ENCODE measurements at places on chromosomes 2 and 18.
A peak's percentile ranks its signal among the peaks of the same experiment; 100 is the strongest.

- no peak for DNase-seq
Measured at GRCh38 chr2:25529034-25529433, 144.3 kb downstream of the DTNB start.

DNA sequence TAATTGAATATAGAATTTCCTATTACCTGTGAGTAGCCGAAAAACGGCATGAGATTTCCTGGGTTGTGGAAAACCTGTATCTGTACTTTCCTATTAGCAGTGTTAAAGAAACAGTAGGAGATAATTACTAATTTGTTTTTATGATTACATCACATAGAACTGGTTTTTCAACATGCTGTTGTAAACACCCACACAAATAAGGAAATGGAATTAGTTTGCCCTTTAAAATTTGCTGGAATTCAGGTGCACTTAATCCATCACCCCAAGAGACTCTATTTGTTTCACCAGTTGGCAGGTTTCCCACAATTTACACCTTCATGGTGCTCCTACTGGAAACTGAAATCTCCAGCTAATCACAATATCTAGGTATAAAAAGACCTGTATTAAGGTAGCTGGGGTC, 274.1 kb upstream of the SLC8A1 start:
- DNase-seq, result no peak

DNA sequence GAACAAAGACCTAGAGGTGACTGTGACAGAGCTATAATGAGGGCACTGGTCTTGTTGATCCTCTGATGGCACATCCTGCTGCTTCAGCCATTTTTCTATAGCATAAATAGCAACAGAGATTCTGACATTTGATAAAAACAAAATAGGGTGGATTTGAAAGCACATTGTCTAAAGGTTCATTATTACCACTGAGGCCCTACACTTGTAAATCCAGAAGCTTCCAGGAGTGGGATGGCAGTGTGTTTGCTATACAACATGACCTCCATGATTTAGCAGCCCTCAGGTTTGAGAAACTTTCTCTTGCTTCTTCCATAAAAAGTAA, 93.2 kb upstream of the CD302 start:
- no peak for DNase-seq

DNA sequence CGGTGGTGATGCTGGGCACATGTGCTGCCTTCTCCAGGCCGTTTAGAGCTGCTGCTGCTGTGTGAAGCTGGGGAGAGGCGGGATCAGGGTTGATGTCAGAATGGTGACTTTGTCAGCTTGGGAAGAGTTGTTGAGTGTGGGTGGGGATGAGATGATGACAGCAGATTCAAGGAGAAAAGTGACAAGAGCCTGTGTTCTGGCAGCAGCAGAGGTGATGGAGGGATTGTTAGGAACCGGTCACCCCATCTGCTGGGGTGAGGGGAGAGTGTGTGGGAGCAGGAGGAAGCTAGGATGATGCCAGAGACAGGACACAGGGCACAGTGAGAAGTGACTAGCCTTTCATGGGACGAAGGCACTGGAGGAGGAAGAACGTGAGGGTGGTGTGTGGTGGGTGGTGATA, 345.5 kb downstream of the RNF144A start:
- no peak for DNase-seq

- no peak for DNase-seq
Measured at GRCh38 chr2:239189711-239190131, 211.1 kb downstream of the HDAC4 start.

- DNase-seq, result no peak
Measured at GRCh38 chr2:76669966-76670465, 852.2 kb downstream of the LRRTM4 start.

DNA sequence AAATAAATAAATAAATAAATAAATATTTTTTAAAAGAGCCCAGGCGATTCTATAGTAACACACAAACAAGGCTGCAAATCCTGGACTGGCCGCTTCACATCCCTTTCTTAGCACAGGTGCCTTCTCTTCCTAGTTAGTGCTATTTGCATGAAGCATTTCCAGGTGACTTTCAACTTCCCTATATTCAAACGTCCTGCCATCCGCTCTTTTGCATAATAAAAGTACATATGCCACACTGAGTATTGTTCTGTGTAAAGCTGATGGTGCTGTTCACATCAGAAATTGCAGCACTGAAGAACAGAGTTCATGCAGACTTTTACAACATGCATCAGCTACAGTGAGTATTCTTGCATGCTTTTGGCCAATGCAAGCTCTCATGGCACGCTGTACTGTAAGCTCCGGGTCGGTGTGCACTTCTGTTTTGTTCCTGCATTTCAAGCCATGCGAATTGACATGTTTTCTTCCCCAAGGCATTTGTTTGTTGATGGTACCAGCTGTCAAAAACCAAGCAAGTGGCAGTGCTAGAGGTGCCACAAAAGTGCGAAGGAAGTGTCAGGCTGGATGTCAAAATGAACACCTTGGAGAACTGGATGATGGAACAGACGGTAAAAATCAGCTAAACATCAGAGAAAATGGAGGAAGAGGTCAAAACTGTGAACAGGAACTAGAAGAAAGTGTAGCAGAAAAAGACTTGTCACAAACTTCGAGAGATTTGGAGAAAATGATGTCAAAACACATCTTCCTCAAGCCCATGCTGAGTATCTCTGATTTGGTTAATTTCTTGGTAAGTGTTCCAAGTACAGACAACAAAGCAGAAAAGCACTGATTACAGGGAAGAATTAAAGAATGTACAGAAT, 25.5 kb upstream of the CEP68 start:
- DNase-seq, result no peak

GRCh38 chr2:185245216-185245615, 493.4 kb upstream of the FSIP2 start:
- no peak for DNase-seq

DNA sequence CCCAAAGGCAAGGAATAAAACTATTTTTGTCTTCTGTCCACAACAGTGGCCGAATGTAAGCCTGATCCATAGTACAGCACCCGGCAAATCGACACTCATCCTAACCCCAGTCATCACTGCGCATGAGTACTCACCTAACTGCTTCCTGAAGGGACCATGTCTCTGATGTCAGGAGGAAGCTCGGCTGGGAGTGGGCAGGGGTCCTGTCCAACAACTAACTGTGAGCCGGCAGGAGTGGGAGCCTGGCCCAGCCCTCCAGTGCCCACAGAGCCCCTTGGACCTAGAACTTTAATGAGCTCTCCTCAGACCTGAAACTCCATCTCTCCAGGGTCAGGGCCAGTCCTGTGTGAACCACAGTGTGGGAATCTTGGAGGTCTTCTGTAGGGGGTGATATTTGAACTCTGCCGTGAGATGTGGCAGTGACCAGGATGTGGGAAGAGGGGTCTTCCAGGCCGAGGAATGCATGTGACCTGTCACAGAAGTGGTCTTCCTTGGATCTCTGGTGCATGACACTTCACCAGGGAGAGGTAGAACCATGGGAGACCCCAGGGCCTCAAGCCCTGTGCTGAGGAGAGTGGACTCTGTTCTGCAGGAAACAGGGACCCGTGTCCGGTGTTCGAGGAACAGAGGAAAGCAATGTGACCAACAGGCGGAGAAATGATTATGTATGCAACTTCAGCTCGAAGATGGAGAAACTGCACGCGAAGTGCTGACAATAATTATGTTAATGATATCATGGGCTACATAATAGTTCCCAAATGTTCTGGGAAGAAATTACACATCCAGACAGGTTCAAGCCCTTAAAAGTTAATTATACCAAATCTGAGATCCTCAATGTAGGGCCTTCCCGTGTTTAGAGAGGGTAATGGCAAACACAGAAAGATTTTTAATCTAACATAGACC, 240.1 kb upstream of the HDAC4 start:
- DNase-seq, result no peak

DNA sequence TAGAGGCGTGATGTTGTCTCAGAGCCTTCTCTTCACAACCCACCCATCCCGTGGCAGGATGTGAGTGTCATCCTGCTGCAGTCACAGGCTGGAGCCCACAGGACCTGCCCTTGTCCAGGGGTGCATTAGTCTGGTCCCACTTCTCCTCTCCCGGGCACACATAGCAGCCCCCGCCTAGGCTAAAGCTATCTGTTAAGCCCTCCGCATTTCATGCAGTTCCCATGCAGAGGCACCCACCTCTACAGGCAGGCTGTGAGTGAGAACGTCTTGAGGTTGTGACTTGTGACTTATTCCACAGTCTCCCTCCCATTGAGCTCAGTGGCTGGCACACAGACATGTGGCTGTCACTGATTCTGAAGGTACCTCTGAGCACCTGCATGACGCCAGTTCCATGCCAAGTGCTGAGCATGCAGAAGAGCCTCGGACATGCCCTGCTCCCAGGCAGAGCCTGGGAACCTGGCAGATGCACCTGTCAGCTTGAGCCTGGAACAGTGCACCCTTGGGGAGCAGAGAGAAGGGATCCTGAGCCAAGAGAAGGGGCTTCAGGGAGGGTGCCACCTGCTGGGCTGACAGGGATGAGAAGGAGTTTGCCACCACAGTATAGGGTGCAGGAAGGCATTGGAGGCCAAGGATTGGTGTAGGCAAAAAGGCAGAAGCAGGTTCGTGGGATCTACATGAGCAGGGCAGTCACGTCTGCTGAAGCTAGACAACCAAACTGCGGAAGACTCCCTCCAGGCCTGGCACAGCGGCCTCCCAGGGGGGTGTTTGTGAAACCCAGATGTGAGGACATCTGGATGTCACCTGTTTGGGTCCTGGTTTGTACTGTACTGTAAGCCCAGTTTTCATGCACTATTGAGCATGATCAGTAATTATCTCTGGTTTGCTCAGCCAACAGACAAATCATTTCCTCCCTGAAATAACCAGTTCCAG, 213.6 kb downstream of the GLI2 start:
- DNase-seq, result no peak

- peak; percentile 93 for DNase-seq
Measured at GRCh38 chr2:100818606-100819369, 1.2 kb upstream of the NPAS2 start.

- no peak for DNase-seq
Measured at GRCh38 chr18:65606551-65607130, 144.2 kb upstream of the CDH7 start.

DNA sequence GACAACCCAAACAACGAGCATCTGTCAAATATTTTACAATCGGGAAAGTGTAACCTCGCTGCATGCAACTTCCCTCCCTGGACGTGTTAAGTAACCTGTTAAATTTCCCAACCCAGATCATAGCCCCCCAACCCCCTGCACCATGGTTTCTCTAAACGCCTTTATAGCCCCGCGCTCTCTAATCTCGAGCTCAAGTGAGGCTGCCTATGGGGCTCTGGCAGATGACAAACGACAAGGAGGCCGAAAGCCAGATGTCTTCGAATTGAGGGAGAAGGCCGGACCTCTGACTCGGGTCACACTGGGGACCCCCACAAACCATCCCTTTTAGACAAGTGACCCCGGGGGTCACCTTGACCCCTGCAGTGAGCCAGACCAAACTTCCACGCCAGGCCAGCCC, 526 bp downstream of the COX7A2L start:
- no peak for DNase-seq

DNA sequence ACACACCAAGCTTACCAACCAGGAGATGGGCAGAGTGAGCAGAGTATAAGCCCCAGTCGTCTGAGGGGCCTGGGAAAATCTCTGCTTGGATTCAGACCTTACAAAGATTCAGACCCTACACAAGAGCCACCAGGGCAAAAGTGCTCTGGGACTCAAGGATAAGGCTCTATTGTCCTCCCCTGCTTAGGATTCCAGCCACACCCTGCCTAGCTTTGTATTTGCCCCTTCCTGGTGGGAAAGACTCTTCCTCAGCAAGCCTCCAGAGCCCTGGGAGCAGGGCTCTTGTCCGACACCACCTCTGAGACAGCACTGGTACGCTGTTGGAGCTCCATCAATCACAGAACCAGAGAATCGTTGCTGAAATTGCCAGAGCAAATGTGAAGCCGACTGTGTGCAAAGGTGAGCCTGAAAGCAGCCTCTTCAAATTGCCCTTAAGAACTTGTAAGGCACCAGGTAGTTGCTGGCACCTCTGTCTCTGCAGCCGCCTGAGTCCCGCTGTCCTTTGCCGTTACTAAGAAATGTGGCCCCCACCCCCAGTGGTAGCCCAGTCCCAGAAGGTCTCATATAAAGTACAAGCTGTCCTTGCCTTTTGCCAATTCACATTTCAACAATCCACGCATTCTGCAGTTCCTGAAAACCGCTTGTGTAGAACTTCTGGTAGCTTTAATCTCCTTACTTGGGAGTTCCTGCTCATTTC, 148.7 kb downstream of the CTIF start:
- no peak for DNase-seq

DNA sequence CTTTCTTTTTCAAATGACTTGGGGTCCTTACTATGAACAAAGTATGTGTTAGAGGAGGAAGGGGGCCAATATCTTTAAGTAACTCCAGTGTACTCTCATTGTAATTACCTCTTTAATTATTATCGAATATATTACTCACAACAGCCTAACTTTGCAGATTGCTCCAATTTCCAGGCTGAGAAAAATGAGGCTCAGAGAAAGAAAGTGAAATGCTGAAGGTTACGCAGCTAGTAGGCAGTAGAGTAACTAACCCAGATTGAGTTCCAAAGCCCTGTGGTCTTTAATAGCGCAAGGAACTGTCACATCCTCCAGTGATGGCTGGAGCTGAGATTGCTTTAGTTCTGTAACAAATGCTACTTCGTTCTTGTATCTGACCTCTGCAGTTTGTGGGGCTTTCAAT, 2.2 kb upstream of the GYPC start:
- DNase-seq, result no peak

DNA sequence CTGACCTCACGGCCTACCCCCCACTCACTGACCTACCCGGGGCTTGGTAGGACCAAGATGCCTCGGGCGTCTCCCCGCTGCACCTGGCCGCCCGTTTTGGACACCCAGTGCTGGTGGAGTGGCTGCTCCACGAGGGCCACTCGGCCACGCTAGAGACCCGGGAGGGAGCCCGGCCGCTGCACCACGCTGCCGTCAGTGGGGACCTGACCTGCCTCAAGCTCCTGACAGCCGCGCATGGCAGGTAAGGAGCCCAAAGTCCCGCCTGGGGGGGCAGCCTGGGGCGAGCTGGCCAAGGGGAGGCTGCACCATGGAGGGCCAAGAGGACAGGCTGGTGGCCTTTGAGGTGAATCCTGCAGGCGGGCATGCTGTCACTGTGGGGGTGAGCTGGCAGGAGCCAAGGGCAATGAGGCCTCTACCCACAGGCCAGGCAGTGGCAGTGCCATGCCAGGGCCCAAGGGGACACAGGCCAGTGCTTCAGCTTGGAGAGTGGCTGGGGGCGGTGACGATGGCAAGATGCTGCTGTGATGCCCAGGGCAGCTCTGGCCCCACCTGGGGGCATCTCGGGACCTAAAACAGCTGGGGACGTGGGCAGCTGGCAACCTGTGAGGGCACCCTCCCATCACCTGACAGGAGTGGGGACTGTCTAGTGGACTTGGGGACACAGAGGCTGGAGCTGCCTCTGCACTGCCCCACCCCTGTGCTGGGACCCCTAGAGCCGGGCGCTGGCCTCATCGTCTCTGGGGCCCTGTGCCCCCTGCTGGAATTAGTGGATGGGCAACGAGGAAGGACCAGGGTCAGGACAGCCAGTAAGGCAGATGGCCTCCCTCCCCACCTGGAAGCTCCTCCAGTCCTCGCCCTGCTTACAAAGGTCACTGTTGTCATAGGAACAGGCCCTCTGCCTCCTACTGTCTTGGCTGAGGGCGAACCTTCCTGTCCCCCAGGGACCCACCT, 2.0 kb downstream of the ESPNL start:
- DNase-seq, result no peak

All from amniotic epithelial cell (primary cell).